ENCODE measurements at places on chromosomes 5 and 9.

DNA sequence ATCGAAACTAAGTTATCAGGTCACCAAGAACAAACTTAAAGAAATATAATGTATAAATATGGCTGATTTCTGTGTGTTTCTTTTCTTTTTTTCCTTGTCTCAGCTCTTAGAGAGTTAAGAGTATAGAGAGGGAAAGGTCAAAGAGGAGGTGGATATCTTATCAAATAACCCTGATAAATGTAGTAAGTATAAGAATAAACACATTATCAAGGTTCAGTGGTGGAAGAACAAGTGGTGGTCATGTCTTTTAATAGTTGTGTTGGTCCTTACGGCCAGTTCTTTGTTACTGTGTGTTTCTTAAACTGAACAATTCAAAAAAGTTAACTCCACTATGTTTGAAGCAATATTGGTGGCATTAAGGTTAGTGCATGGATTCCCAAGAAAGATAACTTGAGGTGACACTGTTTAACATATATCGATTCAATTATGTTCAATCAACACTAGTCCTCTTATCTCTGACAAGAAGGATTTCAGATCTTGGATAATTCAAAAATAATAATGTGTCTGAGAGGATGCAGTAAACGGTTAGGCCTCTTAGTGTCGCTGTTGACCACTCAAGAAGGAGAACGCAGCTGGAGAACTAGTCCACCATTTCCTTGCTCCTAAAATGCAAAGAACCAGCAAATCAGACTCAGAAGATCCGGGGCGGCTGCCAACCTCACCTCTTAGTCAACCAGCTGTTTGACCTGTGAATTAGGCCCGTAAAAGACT lies at the start of gene PCDHGA3:
TSS of gene PCDHGA3 (plus strand) at position 588 of the 711 bp plus-strand sequence. CDS start 205 bp downstream, outside the sequence.
- no peaks in the 10 kb centered on the region for H3K27me3 ChIP-seq
- H3K4me1 ChIP-seq = no peaks in the 10 kb centered on the region
- H3K4me3 ChIP-seq = no peak within 1 kb of the TSS
- no peak for DNase-seq
- no peaks in the 10 kb centered on the region for H3K36me3 ChIP-seq
- H3K27ac ChIP-seq = no peak within 1 kb of the TSS

GRCh38 chr9:33868440-33868973 lies 51.5 kb downstream of the UBE2R2 start:
- H3K36me3 ChIP-seq = peaks cover 33% of the 10 kb centered on the region
- no peak overlapping the region for H3K27ac ChIP-seq
- no peaks in the 10 kb centered on the region for H3K27me3 ChIP-seq
- peaks cover 4% of the 10 kb centered on the region for H3K4me1 ChIP-seq
- H3K4me3 ChIP-seq = no peak overlapping the region
- no peak for DNase-seq

DNA sequence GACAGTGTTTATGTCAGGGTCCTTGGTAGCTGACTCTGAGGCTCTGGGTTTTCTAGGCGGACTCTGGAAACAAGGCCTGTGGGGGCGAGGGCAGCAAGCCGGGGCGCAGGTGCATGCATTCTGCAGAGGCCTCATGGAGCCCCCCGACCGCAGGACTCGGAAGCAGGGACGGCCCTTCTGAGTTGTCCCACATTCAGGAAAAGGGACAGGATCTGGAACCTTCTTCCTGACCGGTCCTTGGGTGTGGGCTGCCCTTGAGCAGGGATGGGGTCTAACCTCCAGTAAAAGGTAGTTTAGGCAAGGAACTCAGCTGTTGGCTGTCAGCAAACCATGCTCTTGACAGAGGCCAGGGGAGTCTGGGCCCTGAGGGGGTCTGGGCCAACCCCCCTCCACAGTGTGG lies 7.4 kb upstream of the COL5A1 start:
- H3K4me3 ChIP-seq = no peak overlapping the region
- no peak overlapping the region for H3K27ac ChIP-seq
- no peaks in the 10 kb centered on the region for H3K36me3 ChIP-seq
- no peaks in the 10 kb centered on the region for H3K4me1 ChIP-seq
- DNase-seq = no peak

- H3K27ac ChIP-seq = no peak overlapping the region
- no peak overlapping the region for H3K4me3 ChIP-seq
- no peaks in the 10 kb centered on the region for H3K27me3 ChIP-seq
- H3K36me3 ChIP-seq = no peaks in the 10 kb centered on the region
- no peak for DNase-seq
Observed at GRCh38 chr5:20370061-20370460, 382.1 kb upstream of the CDH18 start.

DNA sequence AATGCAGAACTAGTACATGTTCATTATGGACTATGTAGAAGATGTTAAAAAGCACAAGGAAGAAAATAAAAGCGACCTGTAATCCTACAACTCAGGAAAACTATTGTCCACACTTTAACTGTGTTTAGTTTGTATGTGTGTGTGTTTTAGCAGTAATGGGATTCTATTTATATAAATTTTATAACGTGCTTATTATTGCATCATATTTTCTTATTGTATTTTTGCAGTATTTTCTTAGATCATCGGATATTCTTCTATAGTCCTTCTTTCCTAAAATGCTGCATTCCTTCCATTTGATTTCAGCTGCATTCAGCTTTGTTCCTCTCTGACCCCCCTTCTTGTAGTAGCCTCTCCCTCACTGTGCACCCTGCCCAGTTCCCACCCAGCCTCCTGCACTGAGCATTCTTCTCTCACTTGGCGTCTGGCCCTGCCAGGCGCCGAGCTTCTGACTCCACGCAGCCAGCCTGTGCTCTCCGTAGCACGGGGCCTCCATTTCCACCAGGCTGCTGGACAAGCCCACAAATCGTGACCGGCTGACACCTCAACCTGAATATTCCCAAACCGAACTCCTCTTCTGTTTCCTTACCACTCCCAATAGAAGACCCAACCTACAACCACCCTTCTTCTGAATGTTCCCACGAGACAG lies 39.9 kb downstream of the MVB12B start:
- no peaks in the 10 kb centered on the region for H3K27me3 ChIP-seq
- no peak overlapping the region for H3K4me3 ChIP-seq
- no peaks in the 10 kb centered on the region for H3K36me3 ChIP-seq
- H3K4me1 ChIP-seq = peaks cover 8% of the 10 kb centered on the region
- DNase-seq = no peak

DNA sequence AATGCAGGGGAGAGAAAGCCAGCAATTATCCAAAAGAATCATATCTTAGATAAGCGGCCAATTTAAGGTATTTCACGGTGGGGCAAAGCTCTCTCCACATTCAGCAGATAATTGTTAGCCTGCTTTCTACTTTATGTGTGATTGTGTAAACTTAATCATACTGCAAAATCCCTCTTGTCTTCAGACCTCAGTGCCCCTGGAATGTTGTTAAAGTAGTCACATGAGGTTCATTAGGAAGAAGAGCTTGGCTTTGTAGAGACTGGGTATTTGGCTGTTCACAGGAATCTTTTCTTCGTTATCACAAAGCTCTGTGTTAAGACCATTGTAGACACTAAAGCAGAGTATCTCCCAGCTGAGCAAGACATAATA lies 127.0 kb downstream of the RFK start:
- H3K27ac ChIP-seq = peak overlapping the region; percentile 92
- DNase-seq = peak; percentile 74
- no peaks in the 10 kb centered on the region for H3K36me3 ChIP-seq
- H3K4me3 ChIP-seq = no peak overlapping the region
- no peaks in the 10 kb centered on the region for H3K27me3 ChIP-seq
- peaks cover 11% of the 10 kb centered on the region for H3K4me1 ChIP-seq

DNA sequence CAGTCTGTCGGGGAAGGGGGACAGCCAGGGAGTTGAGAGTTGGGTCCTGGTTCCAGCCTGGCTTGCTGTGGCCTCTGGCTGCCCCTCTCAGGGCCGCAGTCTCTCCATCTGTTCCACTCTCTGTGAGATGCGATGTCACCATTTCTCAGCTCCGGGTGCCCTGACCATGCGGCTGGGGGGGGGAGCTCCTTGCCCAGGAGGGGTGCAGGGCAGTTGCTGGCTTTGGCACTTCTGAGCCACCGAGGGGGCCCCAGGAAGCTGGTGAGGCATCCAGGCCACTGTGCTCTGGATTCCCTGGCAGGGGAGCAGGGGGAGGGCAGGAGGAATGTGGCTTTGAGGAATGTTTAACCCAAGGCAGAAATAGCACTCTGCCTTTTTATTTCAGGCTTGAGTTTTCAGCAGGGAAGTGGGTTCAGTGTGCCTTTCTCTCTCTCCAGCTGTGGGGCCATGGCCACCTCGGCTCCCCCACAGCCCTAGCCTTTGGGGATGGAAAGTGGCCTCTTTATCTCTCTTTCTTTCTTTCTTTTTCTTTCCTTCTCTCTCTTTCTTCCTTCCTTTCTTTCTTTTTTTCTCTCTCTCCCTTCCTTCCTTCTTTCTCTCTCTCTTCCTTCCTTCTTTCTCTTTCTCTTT lies 11.0 kb downstream of the NCS1 start:
- no peak for DNase-seq
- H3K4me1 ChIP-seq = peaks cover 40% of the 10 kb centered on the region
- H3K36me3 ChIP-seq = no peaks in the 10 kb centered on the region
- H3K4me3 ChIP-seq = no peak overlapping the region

GRCh38 chr9:34571481-34571810 lies 18.1 kb downstream of the CNTFR start:
- no peak for DNase-seq
- H3K27me3 ChIP-seq = no peaks in the 10 kb centered on the region
- peaks cover 10% of the 10 kb centered on the region for H3K36me3 ChIP-seq
- no peak overlapping the region for H3K4me3 ChIP-seq

DNA sequence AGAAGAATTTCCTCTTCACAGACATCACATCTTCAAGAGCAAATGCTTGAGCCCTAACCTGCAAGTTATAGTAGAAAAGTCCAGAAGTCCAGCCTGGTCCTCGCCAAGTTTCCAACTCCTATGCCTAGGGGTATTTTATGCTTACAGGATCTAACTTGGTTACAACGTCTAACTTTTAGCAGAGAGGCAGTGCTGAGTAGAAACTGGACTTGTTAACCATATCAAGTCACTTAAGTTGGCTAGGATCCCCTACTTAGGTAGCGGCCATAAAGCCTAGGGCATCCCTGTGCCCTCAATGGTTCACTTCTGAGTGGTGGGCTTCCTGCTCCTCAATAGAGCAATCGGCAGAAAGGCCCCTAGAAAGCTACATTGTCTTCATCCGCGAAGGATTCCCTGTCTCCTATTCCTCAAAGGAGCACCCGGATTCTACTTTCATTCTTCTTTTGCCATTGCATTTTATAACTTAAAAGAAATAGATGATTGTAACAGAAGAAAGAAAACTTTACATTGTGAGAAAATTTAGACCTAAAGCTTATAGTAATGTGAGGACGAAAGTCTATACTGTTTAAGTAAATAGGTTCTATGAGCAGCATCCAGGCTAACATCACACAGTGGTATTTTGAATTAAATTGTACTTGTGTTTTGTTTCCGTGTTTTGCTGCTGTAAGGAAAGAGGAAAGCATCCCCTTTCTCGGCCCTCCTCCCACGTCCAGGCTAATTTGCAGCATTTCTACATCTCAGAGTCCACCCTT lies 1.3 kb upstream of the MTAP start:
- peaks cover 22% of the 10 kb centered on the region for H3K36me3 ChIP-seq
- no peak overlapping the region for H3K27ac ChIP-seq
- peaks cover 3% of the 10 kb centered on the region for H3K27me3 ChIP-seq
- DNase-seq = no peak

DNA sequence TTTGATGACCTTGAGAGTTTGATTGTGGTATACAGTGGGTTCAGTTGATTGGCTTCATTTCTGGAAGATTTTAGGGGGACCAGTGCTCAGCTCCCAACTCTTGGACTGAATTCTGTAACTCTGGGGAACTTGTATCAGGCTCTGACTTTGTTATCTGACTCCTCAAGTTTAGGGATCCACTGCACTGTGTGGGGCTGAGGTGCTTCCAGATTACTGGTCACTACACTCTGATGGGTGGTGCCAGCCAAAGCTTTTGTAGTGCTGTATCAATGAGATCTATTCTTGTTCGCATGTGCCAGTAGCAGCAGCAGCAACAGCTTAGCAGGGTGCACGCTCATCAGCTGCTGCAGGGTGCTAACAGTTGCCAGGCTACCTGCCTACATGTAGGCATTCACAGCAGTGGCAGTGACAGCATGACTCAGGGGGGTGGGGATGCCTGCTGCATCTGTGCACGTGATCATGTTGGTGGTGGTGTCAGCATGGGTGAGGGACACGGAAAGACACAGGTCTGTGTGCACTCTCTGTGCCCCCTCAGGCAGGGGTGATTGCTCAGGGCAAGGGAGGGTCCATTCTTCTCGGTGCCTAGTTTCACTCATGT lies 438.8 kb upstream of the SEMA6A start:
- DNase-seq = no peak
- H3K36me3 ChIP-seq = no peaks in the 10 kb centered on the region
- H3K4me1 ChIP-seq = no peaks in the 10 kb centered on the region
